ENCODE measurements at places on chromosomes 6 and 20.

GRCh38 chr6:169999367-169999766 is 247.9 kb downstream of the ERMARD start:
- DNase-seq, result no peak

- no peak for DNase-seq
Observed at GRCh38 chr20:46758929-46759669, 49.6 kb downstream of the SLC2A10 start.

GRCh38 chr6:23081701-23082100 is 512.3 kb downstream of the HDGFL1 start:
- no peak for DNase-seq

DNA sequence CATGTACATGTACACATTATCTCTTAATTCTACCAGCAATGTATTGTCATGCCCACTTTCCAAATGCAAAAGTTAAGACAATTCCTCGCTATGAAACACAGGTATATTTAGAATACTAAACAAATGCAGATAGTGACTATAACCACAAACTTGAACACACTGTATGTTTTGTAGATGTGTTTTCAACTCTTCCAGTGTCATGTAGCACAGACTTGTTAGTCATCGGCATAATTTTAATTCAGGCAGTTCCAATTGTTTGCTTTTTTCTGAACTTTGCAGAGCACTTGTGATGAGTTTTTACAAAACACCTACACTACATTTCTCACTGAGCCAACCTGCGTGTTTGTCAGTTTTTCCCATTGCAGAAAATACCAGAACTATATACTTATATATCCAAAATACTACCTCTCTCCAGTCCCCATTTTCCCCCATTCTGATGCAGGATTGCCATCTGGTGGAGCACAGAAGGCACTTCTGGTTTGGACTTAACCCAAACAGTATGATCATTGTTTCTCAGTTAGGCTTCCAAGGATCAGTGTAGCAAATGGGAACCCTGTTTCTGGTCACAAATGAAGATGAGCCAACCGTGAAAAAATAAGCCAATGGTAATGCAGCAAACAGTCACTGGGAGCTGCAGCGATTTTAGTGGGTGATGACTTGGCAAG is 143.4 kb downstream of the ADGRB3 start:
- DNase-seq, result peak; percentile 2

DNA sequence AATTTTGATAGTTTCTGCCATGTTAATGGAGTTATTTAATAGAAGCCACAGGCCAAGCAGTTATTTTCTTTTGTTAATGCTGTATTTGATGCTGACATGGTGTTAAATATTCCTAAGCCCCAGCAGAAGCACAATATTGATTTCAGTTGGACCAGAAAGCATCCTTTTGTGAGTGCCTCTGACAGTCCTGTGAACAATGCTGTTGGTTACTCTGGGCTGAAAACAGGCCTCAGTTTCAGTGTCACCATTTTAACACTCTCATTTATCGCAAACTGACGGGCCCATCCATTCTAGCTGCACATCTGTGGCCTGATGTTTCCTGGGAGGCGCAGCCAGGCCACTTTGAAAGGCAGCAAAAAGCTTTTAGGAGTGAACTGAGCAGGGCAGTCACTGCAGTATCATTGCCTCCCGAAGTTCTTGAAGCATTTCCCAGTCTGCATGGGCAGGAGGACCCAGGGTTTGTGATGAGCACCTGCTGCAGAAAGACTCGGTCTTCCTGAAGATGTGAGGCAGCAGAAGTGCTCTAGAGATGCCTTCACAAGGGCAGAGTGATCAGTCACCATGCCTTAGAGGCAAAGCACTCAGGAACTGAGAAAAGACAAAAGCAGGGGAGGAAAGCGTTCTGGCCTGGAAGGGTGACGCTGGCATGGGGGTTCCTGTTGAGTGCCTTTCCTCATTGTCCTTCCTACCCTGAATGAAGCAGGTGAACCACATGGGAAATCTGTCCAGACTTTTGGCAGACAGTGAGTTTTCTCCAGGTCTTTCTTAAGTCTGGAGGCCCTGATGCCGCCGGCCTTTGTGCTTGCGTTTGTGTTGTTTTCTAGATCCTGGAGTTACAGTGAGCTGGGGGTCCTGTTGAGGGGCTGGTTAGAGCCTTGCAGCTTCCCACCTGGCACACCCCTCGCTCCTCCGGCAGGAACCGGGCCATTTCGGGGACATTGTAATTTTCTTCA is 74.0 kb downstream of the ZDHHC14 start:
- DNase-seq, result no peak

DNA sequence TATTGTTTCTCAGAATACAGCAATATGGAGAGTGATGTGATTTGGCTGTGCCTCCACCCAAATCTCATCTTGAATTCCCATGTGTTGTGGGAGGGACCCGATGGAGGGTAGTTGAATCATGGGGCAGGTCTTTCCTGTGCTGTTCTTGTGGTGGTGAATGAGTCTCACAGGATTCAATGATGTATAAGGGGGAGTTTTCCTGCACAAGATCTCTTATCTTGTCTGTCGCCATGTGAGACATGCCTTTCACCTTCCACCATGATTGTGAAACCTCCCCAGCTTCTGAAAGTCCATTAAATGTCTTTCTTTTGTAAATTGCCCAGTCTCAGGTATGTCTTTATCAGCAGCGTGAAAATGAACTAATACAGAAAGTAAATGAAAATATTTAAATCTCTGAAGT is 234.8 kb upstream of the TENT5A start:
- no peak for DNase-seq

GRCh38 chr6:113595911-113596376 is 261.2 kb upstream of the MARCKS start:
- no peak for DNase-seq

- no peak for DNase-seq
Observed at GRCh38 chr6:5078121-5078669, 6.9 kb upstream of the PPP1R3G start.

DNA sequence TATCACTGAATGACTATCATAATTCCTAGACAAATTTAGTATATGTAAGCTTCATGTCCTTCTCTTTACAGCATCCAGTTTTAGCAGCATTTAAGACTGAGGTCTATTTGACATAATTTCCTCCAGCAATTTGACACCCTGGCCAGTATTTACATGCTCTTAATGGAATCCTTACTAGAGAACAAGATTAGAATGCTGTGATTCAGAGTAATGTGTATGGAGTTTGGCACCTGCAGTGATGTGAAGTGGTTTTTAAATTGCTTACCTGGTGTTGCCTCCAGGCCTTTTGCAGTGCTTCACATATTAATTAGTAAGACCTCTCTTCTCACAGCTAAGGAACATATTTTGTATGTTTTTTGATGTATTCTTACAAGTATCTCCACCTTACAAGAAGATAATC is 9.8 kb downstream of the NKX2-4 start:
- DNase-seq, result no peak

GRCh38 chr6:159149641-159150040 is 19.6 kb upstream of the FNDC1 start:
- DNase-seq, result no peak

DNA sequence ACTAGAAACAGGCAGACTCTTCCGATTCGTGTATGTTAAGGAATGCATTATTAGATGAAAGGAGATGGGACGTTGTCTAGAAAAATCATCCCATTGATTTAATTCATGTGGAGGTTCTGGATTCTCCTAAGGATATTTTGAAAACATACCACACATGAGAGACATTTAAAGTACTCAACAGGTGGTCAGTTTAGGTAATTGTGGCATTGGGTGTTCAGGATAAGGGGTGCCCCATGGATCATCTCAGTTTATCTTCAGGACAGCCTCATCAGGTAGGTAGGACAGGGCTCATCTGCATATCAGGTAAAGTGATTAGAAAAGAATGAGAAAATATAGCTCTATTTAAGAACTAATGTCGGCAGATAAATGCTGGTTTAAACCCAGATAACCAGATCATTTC is 15.9 kb upstream of the PDE10A start:
- no peak for DNase-seq

DNA sequence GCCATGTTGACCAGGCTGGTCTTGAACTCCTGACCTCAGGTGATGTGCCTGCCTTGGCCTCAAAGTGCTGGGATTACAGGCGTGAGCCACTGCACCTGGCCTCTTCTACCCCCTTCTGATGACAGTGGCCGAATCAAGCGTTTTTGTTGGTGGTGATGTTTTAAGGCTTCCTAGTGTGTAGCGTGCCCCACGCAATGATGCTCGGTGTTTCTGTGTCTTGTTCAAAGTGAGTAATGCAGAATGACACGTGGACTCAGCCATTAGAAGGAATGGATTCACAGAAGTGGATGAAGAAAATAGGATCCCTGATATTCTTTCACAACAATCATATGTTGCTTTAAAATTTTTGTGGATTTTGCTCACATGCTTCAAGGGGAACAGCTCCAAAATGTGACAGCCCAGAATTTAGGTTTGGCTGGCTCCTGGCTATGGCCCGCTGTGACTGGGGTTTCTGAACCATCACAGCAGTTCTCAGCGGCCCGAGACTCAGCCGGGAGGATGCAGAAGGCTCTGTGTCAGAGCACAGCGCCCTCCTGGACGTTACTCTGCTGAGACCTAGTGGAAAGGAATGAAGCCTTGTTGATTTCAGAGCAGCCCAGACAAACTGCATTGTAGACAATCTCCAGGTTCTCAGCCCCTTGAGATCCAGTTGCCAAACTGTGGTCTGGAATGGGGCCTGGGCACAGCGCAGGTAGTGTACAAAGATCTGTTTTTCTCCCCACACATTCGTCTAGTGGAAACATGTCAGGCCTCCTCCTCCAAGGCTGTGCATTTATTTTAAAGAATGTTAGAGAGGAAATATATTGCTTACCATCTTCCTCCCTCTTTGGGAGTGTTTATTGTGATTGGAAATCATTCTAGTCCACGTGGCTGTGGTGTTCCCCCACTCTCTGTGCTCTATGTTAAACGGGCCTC is 57.6 kb upstream of the TIAM2 start:
- DNase-seq, result no peak

DNA sequence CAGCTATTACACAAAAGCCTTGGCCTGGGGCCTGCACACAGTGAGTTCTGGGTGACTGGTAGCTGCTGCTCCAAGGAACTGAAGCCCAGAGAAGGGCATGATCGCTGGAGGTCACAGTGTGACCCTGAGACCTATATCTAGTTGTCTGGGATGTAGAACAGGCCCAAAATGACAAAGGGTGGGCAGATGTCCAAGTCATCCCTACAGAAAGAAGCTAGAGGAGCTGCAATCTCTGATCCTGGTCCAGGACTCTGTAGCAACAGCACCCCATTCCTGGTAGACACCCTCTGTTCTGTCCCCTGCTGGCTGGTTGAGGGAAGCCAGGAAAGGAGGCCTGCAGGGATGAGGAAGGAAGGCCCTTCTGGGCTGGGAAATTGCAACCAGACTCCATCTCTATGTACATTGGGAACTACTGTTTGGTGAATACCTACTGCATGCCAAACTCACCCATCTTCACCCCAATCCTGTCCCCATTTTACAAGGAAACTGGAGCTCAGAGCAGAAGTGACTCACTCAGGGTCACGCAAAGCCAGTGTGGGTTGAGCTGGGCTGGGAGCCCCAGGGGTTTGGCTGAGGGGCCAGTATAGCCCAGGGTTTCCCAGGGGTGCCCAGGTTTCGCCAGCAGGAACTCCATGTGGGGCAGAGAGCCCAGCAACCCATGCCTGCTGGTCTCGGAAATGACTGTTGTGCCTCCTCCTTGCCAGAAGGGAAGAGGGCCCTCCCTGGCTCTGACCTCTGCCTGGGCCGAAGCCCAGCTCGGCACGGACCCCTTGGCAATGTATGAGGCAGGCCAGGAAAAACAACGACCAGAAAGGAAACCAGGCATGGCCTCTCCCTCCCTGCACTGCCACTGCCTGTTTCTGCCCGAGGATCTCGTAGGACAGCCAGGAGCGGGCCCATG is 44.9 kb upstream of the TLDC2 start:
- no peak for DNase-seq

DNA sequence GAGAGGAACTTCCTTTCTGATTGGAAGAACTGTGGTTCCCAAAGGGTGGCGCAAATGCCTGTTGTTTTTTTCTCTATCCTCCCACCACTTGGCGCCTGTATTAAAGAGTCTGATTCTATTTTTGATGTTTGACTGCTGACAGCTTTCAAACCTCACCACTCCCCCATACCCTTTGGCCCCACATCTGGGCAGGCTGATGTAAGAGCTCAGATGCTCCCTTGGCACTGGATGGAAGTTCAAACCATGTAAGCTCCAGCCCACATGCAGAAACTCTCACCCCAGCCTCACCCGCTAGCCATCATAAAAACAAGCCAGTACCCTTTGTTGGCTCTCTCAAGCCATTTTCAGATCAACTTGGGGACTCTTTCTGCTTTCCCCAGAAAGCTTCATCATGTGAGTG is 20.0 kb upstream of the TMEM14A start:
- DNase-seq, result no peak

DNA sequence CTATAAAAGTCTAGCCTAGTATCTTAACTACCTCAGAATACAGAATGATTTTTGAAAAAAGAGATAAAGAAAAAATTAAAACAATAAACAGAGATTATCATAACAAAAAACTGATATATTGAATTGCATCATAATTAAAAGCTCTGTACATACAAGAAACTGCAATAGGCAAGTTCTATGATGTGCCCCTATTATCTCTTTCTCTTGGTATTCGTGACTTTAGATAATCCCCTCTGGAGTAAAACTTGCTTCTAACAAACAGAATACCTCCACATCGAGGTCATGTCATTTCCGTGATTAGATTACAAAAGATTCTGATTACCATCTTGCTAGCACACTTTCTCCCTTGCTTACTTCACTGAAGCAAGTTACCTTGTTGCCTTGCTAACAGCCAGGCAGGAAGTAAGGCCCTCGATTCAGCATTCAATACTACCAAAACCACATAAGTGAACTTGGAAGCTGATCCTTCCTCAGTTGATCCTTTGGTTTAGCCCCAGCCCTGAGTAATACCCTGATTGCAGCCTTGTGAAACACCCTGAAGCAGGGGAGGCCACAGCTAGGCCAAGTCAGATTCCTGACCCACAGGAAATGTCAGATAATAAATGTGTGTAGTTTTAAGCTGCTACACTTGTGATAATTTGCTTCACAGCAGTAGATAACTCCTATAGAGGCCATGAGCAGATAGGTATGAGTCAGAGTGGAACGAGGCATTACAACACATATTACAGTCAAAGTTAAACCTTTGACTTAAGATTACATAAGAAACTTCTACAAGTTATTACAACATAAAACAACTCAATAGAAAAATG is 53.7 kb upstream of the TMX4 start:
- DNase-seq, result no peak

DNA sequence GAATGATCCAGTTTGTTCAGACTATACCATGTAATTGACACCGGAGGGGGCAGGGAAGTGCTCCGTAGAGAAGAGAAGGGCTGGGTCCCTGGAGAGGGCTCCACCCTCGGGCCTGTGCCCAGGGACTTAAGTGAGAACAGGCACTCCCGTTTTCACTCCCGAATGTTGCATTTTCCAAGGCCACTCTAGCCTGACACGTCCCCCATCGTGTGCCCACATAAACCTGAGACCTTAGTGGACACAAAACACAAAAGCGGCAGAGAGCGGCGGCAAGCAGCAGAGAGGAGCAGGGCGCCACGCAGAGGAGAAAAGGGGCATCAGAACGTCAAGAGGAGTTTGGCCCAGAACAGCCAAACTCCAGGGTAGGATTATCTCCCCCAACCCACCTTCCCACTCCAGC is 1405.1 kb downstream of the GRIK2 start:
- DNase-seq, result no peak
